ENCODE measurements at places on chromosomes 7 and 10. TPM values are rescaled to one million over a fixed set of nuclear protein-coding genes. Genes with fewer than 3 reads are reported as not detected.

- DNase-seq, result no peak
Observed at GRCh38 chr10:120819366-120819765, 31.8 kb upstream of the WDR11 start.

DNA sequence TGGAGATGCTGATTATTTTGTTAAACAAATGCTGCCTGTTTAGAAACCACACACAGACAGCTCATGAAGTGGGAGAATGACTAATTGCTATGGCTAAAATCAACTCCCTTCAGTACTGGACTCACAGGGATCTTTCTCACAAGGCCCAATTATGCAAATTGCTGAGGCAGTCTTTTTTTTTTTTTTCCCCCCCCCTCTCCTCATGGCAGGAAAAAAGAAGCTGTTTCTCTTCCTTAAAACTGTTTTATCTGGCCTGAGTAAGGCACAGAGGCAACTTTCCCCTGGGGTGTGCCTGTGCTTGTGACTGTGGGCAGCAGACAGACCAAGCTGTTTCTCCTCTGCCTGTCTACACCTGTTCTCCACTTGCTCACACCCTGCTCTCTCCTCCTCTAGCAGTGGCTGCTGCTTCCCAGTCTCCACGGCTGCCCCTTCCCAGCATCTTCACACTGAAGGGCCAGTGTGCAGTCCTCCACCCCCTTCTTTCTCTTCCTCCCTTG is 65.4 kb upstream of the STEAP1B start:
- DNase-seq, result no peak

GRCh38 chr7:113199841-113200240 is 81.5 kb upstream of the SMIM30 start:
- no peak for DNase-seq

- no peak for DNase-seq
Observed at GRCh38 chr7:137399827-137400823, 56.6 kb upstream of the PTN start.

DNA sequence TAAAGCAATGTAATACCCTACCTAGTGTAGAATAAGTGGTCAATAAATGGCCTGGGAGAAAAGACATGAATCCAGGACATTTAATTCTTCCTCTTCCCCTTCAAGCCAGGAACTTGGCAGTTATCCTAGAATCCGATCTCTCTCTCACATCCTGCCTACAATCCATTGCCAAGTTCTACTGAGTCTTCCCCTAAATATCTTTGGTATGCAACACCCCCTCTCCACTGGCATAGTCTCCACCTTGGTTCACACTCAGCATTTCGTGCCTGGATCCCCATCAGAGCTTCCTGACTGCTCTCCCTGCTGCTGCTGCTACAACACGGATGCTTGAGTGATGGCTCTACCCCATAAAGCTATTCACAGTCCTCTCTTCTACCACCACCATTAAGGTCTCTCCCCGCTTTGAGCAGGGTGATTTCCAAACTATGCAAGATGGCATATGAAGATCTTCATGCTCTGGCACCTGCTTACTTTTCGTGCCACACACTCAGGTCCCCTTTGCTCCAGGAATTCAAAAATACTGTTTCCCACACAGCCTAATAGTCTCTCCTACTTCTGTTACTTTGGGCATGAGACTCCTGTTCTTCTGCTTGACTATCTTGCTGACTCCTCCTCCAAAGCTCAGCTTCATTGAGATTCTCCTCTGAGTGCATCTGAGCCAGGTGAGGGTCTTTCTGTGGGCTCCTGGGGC is 4.8 kb downstream of the ANK3 start:
- no peak for DNase-seq

Gene IDI2
- not detected for total RNA-seq

DNA sequence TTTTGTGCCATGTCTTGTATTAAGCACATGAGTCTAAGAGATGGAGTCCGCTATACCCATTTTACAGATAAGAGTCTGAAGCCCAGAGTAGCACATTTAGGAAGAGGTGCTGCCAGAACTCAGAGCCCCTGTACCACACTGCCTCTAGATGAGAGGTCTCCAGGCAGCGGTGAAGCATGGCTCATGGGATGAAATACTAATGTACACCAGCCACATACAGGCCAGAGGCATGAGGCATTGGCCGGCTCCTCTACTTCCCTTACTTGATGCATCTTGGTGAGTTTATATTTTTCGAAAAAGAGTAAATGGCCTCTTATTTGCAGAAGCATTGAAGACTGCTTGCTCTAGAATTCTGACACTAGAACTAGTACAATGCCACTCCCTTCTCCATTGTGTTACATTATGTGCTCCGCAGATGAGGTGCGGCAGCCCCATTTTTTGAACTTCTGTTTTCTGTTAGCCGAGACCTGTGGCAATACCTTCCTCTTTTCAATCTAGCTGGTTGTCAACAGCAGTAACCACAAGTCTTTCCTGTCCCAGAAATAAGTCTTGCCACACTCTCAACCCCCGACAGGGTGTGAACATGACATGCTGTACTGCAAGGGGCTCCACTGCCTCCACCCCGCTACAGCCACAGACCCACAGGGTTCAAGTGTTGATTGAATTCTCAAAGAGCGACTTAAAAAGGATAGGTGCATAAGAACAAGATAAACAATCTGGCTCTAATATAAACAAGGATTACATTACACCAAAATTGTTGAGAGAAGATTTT is 145.3 kb downstream of the CELF2 start:
- peak; percentile 92 for DNase-seq

- DNase-seq, result peak; percentile 34
Observed at GRCh38 chr7:41940760-41941343, 238.0 kb upstream of the INHBA start.

Gene CRYGN
- 1.2 TPM for total RNA-seq

Gene OR2A5
- not detected for total RNA-seq

DNA sequence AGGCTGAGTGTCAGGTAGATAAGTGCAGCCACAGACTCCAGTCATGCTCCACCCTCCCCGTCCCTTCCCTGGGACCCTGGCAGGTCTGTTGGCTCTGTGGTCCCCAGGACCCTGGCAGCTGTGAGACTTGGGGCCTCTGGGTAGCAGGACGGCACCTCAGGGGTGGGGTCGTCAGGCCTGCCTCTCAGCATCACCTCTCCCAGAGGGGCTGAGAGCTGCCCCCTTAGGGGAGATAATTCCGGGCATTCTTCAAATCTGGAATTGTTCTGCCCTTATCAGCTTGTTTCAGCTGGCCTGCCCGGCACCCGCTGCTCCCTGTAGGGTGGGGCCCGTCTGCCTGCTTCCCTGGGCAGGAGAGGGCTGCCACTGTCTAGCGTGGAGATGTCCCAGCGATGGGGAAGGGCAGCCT is 23.3 kb downstream of the PODXL start:
- DNase-seq, result no peak

GRCh38 chr7:132764762-132765161 is 188.5 kb upstream of the PLXNA4 start:
- DNase-seq, result no peak

Gene TRIL
- not detected for total RNA-seq

Gene THSD7A
- total RNA-seq, result not detected

Gene ALOX5
- 11.2 TPM for total RNA-seq

DNA sequence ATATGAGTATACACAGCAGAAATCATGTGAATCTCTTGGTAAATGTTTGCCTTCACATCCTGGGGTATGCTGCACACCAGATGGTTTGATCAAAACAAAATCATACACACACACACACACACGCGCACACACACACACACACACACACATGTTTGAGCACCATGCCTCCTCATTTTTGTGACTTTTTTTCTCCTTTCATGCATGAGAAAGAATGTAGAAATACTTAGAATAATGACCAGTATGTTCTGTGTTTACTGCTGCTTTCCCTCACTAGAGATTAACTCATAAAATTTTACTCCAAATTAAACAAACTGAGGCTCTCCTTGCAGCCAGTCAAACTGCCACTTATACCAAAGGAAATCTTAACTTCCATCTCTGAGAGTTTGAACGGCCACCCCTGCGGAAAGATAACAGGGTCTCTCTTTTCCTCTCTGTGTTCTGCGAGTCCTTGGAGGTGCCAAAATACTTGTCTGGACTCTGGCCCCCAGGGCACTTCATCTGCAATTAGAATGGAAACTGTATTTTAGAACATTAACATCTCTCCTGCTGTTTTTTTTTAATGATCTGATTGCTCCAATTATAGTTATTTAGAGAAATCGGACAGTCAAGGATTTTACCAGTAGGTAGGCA is 320.8 kb upstream of the NFE2L3 start:
- no peak for DNase-seq

DNA sequence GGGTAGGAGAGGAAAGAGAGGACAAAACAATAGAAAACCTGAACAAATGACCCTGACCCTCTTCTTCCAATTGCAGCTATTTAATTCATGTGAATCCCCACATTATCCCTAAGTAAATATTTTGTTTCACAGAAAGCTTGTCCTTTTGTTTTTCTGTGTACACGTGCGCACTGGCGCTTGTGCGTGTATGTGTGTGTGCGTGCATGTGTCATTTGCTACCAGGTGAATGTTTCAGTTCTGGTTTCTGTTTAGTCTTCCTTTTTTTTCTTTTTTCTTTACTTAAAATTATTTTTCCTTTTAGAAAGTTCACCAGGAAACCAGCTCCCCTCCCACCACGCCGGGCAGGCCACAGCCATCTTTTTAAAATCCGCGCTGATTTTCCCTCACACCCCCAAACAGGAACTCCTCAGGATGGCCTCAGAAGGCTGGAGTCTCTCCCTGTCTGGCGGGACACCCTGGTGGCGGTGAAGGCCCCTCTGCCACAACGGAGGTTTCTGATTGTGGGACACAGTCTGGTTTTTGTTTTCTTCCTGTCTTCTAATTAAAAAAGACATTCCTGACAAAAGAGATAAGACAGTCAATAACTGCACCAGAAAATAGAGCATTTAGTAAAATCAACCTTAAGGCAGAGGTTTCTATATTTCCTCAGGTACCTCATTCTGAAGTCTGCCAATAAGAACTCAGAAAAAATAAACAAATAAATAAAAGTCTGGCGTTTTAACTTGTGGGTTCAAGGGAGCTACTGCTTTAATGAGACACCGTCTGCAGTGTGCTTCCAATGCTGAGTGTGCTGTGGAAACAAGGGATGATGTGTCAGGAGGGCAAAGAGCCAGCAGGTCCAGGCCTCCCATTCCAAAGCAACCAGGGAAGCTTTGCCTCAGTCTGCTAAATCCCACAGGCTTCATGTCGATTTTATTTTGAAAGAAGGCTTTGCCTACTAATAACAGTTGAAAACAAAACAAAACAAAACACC is 17.4 kb downstream of the IRF5 start:
- no peak for DNase-seq

Gene HSPA14
- 16.7 TPM for total RNA-seq

GRCh38 chr10:112389271-112389822 is 15.4 kb downstream of the ACSL5 start:
- no peak for DNase-seq

- no peak for DNase-seq
Observed at GRCh38 chr7:11818281-11818680, 13.7 kb downstream of the THSD7A start.

Gene SYT15
- 1.6 TPM for total RNA-seq

- no peak for DNase-seq
Observed at GRCh38 chr10:4212111-4212630, 427.2 kb upstream of the KLF6 start.

DNA sequence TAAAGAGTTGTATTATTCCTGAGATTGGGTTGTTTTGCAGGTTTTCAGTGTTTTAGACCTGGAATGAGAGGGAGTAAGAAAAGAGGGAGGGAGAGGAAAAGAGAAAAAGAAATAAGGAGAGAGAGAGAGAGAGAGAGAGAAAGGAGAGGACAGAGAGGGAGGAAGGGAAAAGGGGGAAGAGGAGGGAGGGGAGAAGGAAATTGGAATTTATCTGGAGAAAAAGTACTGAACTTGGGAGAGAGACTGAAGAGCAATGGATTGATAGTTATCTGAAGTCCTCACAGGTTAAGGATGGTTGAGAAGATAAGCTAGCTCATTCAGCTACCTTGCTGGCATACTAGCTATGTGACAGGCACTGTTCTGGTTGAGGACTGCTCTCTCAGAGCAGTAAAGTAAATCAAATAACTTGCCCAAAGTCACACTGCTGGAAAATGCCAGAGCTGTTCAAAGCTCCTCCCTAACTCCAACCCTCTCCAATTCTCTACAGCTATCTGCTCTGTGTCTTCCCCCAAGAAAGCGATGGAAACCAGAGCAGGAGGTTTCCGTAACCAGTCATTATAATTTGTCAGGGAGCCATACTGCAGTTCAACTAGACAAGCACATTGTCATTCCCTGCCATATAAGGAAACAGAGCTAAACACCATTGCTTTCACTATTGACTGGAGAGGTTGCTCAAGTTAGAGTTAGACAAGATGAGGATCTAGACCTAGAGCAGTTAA is 10.7 kb downstream of the CALD1 start:
- no peak for DNase-seq

DNA sequence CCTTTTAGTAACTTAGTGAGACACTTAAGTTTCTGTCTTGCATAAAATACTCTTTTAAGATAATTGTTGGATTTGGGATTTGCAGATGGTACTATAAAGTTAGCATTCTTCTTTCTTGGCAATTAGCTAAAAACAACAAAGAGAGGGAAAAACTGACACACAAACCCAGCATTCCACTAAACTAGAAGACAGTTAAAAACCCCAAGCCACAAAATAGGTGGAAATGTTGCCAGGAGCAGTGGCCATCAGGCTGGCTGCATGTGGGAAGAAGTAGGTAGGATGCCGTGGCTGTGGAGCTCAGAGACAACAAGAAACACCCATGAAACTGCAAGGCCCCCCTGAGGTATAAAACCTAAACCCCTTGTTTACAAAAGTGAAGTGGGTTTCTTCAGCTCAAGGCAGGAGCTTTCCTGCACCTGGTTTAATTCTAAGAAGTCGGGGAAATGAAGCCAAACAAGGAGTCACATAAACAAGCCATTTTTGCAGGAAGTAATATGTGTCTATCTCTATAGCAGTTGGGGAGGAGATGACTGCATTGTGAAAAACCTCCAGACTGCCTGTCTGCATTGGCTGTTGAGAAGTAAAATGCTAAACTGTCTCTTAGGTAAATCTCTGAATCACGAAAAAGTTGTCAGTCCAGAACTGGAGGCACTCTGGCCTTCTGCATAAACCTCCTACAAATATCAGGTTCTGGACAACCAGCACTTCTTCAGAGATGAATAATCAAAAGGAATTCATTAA is 9.5 kb downstream of the RAB18 start:
- DNase-seq, result no peak

GRCh38 chr7:131688738-131689661 is 132.6 kb upstream of the PODXL start:
- peak; percentile 28 for DNase-seq

DNA sequence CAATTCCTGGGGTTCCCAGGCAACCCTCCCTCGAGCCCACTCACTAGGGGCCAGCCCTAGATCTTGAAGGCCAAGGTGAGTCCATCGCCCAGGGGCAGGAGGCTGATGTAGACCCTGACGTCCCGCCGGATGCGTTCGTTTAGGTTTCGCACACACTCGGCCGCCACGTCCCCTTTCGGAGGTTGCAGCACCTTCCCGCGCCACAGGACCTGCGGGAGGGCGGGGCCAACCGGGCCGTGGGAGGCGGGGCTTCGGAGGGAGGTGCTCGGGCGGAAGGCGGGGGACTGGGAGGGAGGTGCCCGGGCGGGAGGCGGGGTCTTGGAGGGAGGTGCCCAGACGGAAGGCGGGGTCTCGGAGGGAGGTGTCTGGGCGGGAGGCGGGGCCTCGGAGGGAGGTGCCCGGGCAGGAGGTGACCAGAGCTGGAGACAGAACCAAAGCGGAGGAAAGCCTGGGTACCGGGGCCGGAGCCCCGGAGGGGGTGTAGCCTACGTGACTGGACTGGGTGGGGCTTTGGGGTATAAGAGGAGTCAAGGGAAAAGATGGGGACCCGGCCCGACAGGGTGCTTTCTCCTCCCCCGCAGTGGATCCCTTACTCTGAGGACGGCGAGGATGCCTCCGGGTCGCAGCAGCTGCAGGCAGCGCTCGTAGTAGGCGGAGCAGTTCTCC is 1.6 kb downstream of the COMTD1 start:
- DNase-seq, result peak; percentile 94

Gene STRIP2
- total RNA-seq, result 0.11 TPM

- DNase-seq, result no peak
Observed at GRCh38 chr10:117677239-117677638, 134.7 kb downstream of the EMX2 start.

Gene MKRN1
- 143 TPM for total RNA-seq
